Mammary microvascular endothelial cell (primary cell): ENCODE measurements at places on chromosomes 12 and 14. TPM values are rescaled to one million over a fixed set of nuclear protein-coding genes. Genes with fewer than 3 reads are reported as not detected.

The PLA2G1B gene
- total RNA-seq, result not detected in 2 replicates

The USP44 gene
- total RNA-seq, result 0.44 and 0.60 TPM in 2 replicates

The CCND2 gene
- total RNA-seq, result 31.0 and 57.6 TPM in 2 replicates

The NEUROD4 gene
- total RNA-seq, result not detected in 2 replicates

The POTEM gene
- total RNA-seq, result not detected in 2 replicates

The LUM gene
- not detected in 2 replicates for total RNA-seq

The ADAM20 gene
- total RNA-seq, result not detected in 2 replicates

The KLRG1 gene
- 0.40 and 1.1 TPM in 2 replicates for total RNA-seq

The GLT1D1 gene
- not detected in 2 replicates for total RNA-seq

The LIN7A gene
- 0.05 and 0.07 TPM in 2 replicates for total RNA-seq

The KRT75 gene
- not detected in 2 replicates for total RNA-seq

The FOXN4 gene
- not detected in 2 replicates for total RNA-seq
